DMS153 (cell line): ENCODE measurements at places on chromosomes 16 and 17.

DNA sequence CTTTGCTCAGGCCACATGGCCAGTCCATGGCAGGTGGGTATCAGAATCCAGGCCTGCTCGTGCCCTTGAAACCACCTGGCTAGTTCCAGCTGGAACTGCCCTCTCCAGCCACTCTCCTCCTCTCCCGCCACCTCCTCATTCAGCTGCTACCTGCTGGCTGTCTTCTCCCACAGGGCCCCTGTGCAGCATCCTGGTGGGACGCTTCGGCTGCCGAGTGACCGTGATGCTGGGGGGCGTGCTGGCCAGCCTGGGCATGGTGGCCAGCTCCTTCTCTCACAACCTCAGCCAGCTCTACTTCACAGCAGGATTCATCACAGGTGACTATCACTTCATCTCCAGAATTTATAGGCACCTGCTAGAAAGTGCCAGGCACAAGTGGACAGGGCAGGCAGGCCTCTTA, 10.1 kb downstream of the SLC16A5 start:
- DNase-seq = no peak

- no peak for DNase-seq
These were observed 9.2 kb upstream of the BAIAP2 start for GRCh38 chr17:81025741-81026129.

- DNase-seq = no peak
These were observed 6.5 kb upstream of the ZNF469 start for GRCh38 chr16:88375996-88376834.

GRCh38 chr17:50511058-50511457, 2.8 kb downstream of the MYCBPAP start:
- no peak for DNase-seq

- no peak for DNase-seq
These were observed 41.5 kb upstream of the CDH5 start for GRCh38 chr16:66324815-66325515.

DNA sequence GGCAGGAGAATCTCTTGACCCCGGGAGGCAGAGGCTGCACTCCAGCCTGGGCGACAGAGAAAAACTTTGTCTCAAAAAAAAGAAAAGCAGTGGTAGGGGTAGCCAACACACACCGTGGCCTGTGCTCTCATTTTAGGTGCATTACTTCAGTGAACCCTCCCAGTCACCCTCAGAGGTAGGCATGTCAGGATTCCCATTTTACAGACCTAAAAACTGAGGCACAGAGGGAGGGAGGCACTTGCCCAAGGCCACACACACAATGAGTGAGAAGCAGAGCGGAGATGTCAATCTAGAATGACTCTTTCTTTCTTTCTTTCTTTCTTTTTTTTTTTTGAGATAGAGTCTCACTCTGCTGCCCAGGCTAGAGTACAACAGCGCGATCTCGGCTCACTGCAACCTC, 5.2 kb downstream of the COTL1 start:
- no peak for DNase-seq
